Endothelial cell (in vitro differentiated cells): ENCODE measurements at places on chromosomes 12 and 14.

DNA sequence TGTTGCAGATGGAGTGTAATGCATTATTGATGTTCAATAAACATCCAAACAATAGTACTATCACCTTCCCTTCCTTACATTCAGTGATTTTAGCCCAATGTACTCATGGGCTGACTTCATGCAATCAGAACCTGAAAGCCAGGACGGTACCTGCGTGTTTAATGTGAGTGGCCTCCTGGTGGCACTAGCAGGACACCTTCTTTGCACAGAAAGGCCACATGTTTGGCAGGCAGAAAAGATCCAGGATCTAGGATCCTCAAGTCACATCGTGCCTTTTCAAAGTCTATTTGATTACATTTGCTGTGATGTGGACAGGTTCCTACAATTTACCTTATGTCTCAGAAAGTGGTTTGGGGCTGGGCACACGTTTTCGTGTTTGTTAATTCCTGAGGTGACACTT is 82.9 kb downstream of the NEDD1 start:
- H3K27me3 ChIP-seq = no peaks in the 10 kb centered on the region
- peak; percentile 54 for DNase-seq
- H3K4me3 ChIP-seq = no peak overlapping the region
- H3K36me3 ChIP-seq = no peaks in the 10 kb centered on the region
- peaks cover 50% of the 10 kb centered on the region for H3K4me1 ChIP-seq

- no peak overlapping the region for H3K27ac ChIP-seq
- H3K4me3 ChIP-seq = no peak overlapping the region
- peaks cover 5% of the 10 kb centered on the region for H3K27me3 ChIP-seq
- no peaks in the 10 kb centered on the region for H3K4me1 ChIP-seq
- DNase-seq = no peak
These were observed 44.1 kb downstream of the LRTM2 start for GRCh38 chr12:1864456-1864855.

- no peaks in the 10 kb centered on the region for H3K36me3 ChIP-seq
- DNase-seq = no peak
- H3K4me3 ChIP-seq = no peak overlapping the region
- H3K4me1 ChIP-seq = no peaks in the 10 kb centered on the region
These were observed 458.9 kb upstream of the LMO3 start for GRCh38 chr12:17064834-17065233.

DNA sequence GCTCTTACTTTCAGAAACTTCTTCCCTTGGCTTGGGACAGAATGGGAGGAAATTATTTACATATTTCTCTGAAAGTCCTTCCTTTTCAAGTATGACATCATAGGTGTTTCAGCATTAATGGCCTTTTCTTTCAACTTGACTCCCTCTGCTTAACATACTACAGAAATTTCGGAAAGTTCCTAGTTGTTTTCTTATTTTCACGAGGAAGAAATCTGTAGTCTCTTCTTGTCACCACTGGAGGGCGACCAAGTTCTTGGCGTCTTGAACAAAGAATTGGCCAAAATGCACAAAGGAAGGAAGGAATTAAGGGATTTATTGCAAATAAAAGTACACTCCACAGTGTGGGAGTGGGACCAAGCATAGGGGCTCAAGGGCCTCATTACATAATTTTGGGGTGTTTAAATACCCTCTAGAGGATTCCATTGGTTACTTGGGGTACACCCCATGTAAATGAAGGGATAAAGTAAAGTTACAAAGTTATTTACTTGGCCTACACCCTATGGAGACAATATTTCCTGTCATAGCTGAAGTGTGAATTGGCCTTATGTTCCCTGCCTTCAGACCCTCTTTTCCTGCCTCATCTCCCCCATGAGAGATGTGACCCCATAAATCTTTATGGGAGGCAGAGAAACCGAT is 70.4 kb downstream of the RPL10L start:
- H3K36me3 ChIP-seq = no peaks in the 10 kb centered on the region
- H3K4me1 ChIP-seq = peaks cover 3% of the 10 kb centered on the region
- H3K27me3 ChIP-seq = no peaks in the 10 kb centered on the region
- H3K4me3 ChIP-seq = no peak overlapping the region

GRCh38 chr14:30005114-30005808 is 77.6 kb upstream of the PRKD1 start:
- no peak overlapping the region for H3K27ac ChIP-seq
- no peaks in the 10 kb centered on the region for H3K27me3 ChIP-seq
- H3K36me3 ChIP-seq = no peaks in the 10 kb centered on the region
- no peaks in the 10 kb centered on the region for H3K4me1 ChIP-seq
- DNase-seq = peak; percentile 9
